Ascending aorta (tissue), 2 donors: ENCODE measurements at places on chromosomes 1 and 21.

- DNase-seq = no peak
These were observed 75.4 kb downstream of the RIPK4 start for GRCh38 chr21:41691205-41692184.

DNA sequence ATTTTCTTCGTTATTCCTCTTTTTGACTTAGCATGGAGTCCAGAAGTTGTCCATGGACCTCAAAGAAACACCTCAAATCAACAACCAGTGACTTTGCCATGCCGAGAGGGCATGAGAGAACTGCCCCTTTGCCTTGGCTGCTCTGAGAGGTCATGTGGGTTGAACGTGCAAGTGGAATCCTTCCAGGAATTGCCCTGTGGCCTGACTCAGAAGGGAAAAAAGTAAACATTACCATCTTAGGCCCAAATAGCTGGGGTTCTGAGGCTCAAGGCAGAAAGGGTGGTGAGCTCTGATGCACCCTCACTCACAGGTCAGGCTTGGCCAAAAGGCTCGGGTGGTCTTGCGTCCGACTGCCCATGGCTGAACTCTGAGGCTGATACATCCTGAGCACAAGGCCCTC is 15.1 kb downstream of the STUM start:
- no peak for DNase-seq

GRCh38 chr1:150558303-150558704 is 9.1 kb downstream of the ADAMTSL4 start:
- no peak for DNase-seq

DNA sequence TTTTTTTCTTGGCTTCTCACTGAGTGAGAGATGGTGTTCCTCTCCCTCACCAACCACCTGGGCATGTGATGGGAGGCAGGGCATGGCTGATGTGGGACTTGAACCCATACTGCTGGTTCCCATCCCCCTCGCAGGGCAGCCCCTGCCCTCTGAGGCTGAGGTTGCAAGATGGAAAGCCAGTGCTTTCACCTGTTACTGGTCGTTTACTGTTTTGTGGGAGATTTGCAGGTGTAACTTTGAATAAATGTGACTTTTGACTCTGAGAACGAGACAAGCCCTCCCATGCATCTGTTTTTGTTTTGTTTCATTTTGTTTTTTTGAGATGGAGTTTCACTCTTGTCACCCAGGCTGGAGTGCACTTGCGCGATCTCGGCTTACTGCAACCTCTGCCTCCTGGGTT is 21.6 kb downstream of the C1orf167 start:
- no peak for DNase-seq

DNA sequence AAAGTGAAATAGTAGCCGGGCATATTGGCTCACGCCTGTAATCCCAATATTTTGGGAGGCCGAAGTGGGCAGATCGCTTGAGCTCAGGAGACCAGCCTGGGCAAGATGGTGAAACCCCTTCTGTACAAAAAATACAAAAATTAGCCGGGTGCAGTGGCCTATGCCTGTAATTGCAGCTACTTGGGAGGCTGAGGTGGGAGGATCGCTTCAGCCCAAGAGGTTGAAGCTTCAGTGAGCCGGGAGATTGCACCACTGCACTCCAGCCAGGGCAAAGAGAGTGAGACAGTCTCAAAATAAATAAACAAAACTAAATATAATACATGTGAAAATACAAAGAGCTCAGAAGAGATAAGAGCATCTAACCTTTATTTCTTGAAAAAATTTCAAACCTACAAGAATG is 2.3 kb upstream of the MSTO1 start:
- no peak for DNase-seq
